ENCODE measurements at places on chromosomes 12 and 14.

- peak; percentile 23 for DNase-seq
Measured at GRCh38 chr12:122067966-122068365, 10.6 kb upstream of the MLXIP start.

GRCh38 chr12:96141216-96141912, 52.8 kb upstream of the ELK3 start:
- DNase-seq: no peak

DNA sequence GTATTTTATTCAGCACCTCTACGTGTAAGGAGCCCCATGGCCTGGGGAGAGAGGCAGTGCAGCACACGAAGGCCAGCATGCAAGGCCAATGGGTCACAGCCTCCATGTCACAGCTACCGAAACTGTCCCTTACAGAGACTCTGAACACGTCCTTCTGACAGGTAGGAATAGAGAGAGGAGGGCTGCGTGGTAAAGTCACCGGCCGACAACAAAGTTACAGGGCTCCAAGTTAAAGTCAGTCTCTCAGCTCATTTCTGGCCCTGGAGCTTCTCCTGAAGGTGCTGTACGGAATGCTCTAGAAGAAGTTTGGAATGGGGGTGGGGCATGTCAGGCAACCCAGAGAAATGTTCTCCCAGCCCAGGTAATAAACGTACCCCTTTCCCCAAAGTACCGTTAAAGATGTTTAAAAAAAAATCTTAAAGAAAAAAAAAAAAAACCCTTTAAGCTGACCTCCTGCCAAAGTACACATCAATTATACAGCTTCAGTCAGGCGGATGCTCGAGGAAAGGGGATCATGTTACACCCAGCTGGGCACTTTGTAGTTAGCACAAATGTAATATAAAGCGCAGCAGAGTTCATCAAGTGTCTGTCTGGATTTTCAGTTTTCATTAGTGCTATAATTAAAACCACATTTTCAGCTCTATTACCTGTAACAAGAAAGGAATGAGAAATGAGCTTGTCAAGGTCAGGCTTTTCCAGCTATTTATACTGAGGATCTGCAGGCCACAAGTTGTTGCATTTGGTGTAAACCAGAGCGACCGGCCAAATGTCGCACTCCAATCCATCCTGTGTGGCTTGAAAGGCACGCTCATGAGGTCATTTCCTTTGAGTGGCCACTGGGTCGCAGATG, 53.3 kb upstream of the CDKN3 start:
- DNase-seq: no peak

GRCh38 chr14:31071151-31071550, 45.0 kb upstream of the STRN3 start:
- no peak for DNase-seq

GRCh38 chr14:60848066-60848465, 113.5 kb downstream of the MNAT1 start:
- DNase-seq: no peak

DNA sequence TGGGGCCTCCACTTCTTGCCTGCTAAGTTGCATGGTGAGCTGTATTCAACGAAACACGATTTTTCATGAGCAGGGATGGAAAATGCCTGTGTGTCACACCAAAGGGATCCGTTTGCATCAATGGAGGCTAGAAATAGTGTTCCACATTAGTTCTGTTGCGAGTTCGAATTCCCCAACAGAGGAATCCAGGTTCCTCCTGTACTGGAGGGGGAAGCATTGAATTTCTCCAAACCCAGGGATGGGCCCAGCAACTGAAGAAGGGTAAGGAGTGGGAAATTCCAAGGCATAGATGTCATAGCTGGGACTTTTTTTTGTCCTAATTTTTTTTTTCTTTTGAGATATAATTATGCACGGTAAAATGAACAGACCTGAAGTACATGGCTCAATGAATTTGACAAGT, 336.2 kb downstream of the DPF3 start:
- no peak for DNase-seq

DNA sequence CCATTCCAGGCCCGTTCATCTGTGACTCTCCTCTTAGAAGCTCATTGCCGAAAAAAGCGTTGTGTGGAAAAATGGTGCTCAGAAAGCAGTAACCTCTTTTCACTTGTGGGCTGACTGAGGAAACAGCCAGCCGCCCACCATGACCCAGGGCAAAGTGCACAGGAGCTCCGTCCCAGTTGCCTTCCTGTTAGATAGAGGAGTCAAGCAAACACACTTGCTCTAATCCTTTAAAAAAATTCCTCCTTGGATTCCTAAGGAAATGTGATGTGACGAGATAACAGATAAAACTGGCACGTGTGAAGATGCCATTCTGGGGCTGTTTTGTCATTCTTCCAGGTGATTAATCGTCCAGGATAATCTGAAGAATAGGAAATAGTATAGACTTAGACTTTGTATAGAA, 396.8 kb upstream of the DDHD1 start:
- no peak for DNase-seq

- no peak for DNase-seq
Measured at GRCh38 chr12:115424003-115424402, 740.0 kb upstream of the TBX3 start.

DNA sequence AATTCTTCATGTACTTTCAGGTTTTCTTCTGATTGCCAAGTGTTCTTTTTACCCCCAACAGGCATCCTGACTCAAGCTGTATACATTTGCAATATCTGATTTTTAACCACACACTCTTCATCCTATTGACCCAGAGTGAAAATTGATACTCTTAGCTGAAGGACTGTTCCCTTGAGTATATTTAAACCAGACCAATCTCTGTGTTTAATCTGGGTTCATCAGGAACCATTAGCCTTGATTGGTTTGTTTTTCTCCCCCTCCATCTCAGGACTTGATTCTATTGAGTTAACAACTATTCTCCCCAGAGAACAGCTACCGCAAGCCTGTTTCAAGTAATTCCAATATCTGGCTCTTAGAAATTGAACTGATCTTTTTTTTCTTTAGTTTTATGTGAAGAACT, 222.3 kb upstream of the NOVA1 start:
- DNase-seq: no peak

- DNase-seq: no peak
Measured at GRCh38 chr12:73867147-73867546, 670.5 kb upstream of the ATXN7L3B start.

DNA sequence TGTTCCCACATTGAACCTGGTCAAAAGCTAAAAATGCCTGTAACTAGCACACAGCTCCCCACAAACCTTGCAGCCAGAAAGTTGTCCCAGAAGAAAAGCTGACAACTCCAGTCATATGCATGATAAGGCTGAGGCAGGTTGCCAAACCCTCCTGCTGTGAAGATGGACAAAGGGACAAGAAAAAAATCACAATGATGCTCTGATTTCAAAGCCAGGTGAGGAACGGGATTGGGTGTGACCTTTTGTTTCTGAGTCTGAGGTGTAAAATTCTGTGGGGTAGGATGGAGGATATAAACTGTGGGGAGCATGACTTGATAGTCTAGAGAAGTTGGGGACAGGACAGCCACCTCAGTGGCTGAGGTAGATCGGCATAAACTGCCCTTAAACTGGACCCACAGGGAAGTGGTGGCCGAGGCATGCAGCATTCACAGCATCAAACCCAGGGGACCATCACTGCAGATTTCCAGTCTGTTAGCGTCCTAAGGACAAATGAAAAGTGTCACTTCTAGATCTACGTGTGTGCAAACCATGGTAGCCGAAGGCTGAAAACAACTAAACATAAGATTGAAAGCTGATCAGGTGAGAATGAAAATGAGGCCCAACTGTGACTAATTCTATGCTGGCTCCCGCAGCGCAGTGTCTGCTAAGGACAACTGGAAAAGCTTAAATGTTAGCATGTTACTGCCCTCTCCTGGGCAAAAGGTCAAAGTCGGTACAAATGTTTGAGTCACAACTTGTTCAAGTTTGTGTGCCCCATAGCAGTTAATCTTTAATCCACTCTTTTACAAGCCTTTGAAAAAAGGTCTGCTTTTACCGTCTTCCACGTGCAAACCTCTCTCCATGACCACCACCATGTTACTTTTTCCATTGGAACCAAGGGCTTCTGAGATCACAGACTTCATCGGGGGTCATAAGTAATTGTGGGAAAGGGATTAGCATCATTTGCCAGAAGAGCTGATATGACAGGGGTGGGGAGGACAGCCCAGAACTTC, 39.8 kb downstream of the GRIN2B start:
- DNase-seq: no peak

- no peak for DNase-seq
Measured at GRCh38 chr12:131041216-131041967, 87.7 kb downstream of the ADGRD1 start.

- DNase-seq: no peak
Measured at GRCh38 chr12:5522432-5523335, 90.8 kb downstream of the NTF3 start.

- DNase-seq: no peak
Measured at GRCh38 chr12:131681257-131681620, 29.7 kb upstream of the SFSWAP start.

- no peak for DNase-seq
Measured at GRCh38 chr12:102913453-102914226, 3.4 kb downstream of the PAH start.

DNA sequence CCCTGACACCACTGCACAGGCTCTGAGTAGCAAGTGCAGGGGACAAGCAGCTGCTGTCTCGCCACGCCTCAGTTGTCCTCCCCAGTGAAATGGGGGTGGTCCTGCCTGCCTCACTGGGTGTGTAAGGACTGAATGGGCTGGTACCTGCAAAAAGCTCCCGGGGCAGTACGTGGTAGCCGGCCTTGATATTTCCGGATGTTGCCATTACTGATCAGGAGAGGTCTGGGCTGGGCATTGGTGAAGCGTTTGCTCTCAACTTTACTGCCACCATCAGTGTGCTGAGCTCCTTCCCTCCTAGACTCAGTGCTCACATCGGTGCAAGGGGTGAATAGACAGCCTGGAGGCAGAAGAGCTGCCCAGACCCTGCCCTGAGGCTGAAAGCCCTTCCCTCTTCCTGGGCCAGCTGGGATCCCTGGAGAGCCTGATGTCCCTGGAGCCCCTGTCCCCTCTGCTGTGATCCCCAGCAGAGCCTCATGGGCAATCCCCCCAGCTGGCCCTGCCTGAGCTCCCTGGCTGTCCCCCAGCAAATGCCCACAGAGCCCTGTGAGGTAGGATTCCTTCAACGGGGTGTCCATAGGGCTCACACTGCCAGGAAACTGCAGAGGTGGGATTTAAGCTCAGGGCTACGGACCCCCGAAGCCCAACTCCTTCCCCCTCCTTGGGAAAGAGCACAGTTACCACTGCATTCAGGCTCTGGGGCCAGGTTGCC, 18.2 kb downstream of the DIO3 start:
- DNase-seq: no peak

GRCh38 chr12:26157001-26157400, 32.2 kb upstream of the BHLHE41 start:
- no peak for DNase-seq

GRCh38 chr12:113333877-113334785, 778 bp downstream of the SLC8B1 start:
- no peak for DNase-seq

DNA sequence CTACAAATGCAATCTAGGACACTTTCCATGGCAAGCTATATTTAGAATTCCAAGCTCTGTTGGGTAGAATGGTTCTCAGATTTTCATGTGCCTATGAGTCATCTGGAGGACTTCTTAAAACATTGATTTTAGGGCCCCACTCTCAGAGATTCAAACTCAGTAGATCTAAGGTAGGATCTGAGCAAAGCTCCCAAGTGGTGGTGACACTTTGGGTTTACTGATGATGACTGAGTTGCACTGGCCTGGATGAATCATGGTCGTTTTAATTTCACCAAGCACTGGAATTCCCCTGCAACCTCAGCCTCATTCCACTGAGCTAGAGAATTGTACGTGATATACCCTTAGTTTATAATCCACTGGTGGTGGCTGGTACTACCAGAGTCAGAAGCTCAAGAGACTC, 86.5 kb downstream of the PPM1H start:
- DNase-seq: peak; percentile 5

DNA sequence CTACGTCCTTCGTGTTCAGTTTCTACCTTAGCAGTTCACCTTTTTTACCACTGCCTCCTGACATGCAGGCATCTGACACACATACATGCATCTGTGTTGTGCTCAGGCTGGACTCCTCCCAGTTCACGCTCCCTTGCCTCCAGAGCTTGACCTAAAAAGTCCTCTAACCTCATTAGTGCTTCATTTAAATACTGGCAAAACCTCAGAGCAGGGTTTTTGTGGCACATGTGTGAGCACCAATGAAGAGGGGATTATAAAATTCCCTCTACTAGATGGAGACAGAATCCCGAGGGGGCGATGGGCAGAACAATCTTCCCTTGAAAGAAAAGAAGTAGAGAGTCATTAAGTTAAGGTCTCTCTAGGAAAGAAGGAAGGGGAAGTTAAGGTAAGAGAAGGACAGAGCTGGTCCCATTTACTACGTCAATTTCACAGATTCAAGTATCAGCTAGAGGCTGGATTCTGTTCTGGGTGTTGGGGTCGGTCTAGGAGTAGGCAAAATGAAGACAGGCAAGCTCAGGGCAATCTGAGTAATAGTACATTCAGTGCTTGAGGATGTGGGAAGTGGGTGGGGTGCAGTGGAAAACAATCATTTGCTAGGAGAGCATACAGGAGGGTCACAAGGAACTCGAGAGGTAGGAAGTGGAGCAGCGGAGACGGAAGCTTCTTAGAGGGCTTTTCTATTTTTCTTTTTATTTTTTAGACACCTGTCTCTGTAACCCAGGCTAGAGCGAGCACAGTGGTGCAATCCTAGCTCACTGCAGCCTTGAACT, 7.5 kb downstream of the HAL start:
- no peak for DNase-seq

DNA sequence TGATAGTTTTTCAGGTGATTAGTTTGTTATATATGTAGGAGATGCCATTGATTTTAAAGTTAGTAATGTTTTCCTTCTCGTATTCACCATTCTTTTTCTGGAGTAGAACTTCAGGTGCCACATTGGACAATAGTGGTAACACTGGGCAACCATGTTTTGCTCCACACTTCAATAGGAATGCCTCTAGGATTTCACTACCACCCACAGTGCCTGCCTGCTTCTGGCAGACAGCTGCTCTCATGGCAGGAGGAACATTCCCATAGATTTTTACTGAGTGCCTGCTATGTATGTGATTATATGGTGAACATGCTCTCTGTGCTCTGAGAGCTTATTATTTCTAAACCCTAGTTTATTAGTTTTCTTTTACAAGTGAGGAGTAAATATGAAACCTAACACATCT, 53.7 kb downstream of the GCH1 start:
- no peak for DNase-seq

- DNase-seq: no peak
Measured at GRCh38 chr12:120866108-120866507, 38.0 kb downstream of the SPPL3 start.

GRCh38 chr14:77980475-77981321, 180.8 kb downstream of the ADCK1 start:
- DNase-seq: no peak

Data from activated T-cell treated with anti-CD3 and anti-CD28 coated beads for 48 hours (primary cell).